Thoracic aorta (tissue), 2 donors: ENCODE measurements at places on chromosomes 7 and 10. TPM values are rescaled to one million over a fixed set of nuclear protein-coding genes. Genes with fewer than 3 reads are reported as not detected.

DNA sequence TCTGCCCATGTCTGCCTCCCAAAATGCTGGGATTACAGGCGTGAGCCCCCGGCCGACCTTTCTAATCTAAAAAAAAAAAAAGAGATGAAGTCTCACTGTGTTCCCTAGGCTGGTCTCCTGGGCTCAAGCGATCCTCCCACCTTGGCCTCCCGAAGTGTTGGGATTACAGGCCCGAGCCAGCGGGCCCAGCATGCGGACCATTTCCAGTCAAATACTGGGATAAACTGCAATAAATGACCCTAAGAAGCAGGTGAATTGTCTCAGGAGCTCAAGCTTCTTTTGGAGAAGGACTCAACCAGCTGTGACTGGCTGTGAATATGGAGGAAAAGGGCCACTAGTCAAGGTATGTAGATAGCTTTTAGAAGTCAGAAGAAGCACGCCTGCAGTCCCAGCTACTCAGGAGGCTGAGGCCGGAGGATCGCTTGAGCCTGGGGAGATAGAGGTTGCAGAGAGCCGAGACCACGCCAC lies 550 bp upstream of the CREM start:
- DNase-seq = no peak
- H3K4me3 ChIP-seq = peak overlapping the region; percentile 91
- H3K27me3 ChIP-seq = no peaks in the 10 kb centered on the region
- peak overlapping the region; percentile 97 for H3K27ac ChIP-seq
- no peaks in the 10 kb centered on the region for H3K36me3 ChIP-seq

GRCh38 chr10:100567249-100567648 lies 31.5 kb downstream of the HIF1AN start:
- H3K27ac ChIP-seq = no peak overlapping the region
- no peak overlapping the region for H3K4me3 ChIP-seq
- no peak for DNase-seq
- H3K27me3 ChIP-seq = no peaks in the 10 kb centered on the region
- no peaks in the 10 kb centered on the region for H3K36me3 ChIP-seq

DNA sequence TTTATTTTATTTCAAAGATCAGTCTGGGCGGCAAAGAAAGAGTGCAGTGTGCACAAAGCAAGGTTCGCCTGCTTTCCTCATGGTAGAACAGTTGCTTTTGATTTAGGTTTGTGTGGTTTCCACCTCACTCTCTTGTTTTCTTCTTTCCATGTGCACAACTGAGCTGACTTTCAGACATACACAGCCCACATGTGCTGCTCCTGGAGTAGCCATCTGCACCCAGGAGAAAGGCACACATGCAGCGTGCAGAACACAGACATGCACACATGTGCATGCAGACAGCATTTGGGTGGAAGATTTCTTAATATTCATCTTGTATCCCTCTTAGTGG lies 302.1 kb downstream of the FZD1 start:
- H3K27me3 ChIP-seq = no peaks in the 10 kb centered on the region
- no peak overlapping the region for H3K4me3 ChIP-seq
- no peak overlapping the region for H3K27ac ChIP-seq
- no peaks in the 10 kb centered on the region for H3K36me3 ChIP-seq

GRCh38 chr7:110205899-110206298 lies 885.0 kb upstream of the LRRN3 start:
- H3K4me1 ChIP-seq = no peaks in the 10 kb centered on the region
- no peak overlapping the region for H3K27ac ChIP-seq
- no peak for DNase-seq
- H3K36me3 ChIP-seq = no peaks in the 10 kb centered on the region
- no peaks in the 10 kb centered on the region for H3K27me3 ChIP-seq
- H3K4me3 ChIP-seq = no peak overlapping the region

- no peak overlapping the region for H3K27ac ChIP-seq
- DNase-seq = no peak
- no peaks in the 10 kb centered on the region for H3K27me3 ChIP-seq
- no peaks in the 10 kb centered on the region for H3K36me3 ChIP-seq
These were observed 411.8 kb upstream of the MGMT start for GRCh38 chr10:129055225-129055624.

DNA sequence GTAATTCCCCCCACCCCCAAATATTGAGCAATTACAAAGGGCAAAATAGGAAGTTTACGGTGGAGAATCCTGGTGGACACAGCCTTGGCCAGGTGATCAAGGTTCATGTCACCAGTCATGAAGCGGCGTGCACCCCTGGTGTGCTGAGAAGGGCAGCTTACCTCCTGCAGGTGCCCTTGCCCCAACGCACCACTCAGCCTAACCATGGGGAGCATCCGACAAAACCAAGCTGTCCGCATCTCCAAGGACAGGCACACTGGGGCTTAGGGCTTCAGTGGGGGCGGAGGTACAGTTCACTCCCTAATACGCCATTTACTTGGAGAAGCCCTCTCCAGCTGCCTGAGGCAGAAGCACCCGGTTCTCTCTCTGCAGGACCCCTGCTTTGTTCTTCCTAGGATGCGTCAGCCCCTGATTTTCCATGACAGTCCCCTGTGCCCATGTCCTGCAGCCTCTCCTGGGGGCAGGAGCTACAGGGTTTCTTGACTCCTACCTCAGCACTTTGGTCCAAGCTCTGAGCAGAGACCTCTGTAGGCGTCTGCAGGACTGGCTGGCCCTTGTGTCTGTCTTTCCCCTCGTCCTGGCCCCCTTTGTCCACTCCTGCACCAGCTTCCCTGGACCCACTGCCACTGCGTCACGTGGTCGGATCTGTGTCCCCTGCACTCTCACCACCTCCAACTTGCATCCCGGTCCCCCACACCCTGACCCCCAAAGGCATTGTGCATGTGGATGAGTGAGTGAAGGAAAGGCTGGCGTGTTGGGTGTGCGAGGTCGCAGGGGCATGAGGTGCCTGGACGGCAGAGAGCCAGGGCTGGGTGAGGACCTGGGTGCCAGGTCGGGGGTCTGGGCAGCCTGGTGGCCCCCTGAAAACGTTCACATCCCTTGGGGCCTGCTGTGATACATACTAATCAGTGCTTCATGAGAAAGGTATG lies 113.7 kb downstream of the LHPP start:
- no peaks in the 10 kb centered on the region for H3K27me3 ChIP-seq
- H3K36me3 ChIP-seq = no peaks in the 10 kb centered on the region
- no peak overlapping the region for H3K4me3 ChIP-seq
- no peak for DNase-seq
- H3K4me1 ChIP-seq = peaks cover 11% of the 10 kb centered on the region

Gene RASA4B
- 8.5 TPM for total RNA-seq

GRCh38 chr10:69486922-69487730 lies 35.9 kb downstream of the TSPAN15 start:
- no peak overlapping the region for H3K4me3 ChIP-seq
- no peaks in the 10 kb centered on the region for H3K27me3 ChIP-seq
- H3K27ac ChIP-seq = no peak overlapping the region
- H3K4me1 ChIP-seq = peaks cover 8% of the 10 kb centered on the region
- no peak for DNase-seq
- no peaks in the 10 kb centered on the region for H3K36me3 ChIP-seq

Gene CHN2
- 44.7 TPM for total RNA-seq

- peak overlapping the region; percentile 36 for H3K27ac ChIP-seq
- no peaks in the 10 kb centered on the region for H3K27me3 ChIP-seq
- no peak for DNase-seq
- peaks cover 94% of the 10 kb centered on the region for H3K4me1 ChIP-seq
These were observed 70.6 kb downstream of the CALD1 start for GRCh38 chr7:134850066-134850465.

Gene RNF32
- total RNA-seq = not detected

Gene NPFFR1
- not detected for total RNA-seq

DNA sequence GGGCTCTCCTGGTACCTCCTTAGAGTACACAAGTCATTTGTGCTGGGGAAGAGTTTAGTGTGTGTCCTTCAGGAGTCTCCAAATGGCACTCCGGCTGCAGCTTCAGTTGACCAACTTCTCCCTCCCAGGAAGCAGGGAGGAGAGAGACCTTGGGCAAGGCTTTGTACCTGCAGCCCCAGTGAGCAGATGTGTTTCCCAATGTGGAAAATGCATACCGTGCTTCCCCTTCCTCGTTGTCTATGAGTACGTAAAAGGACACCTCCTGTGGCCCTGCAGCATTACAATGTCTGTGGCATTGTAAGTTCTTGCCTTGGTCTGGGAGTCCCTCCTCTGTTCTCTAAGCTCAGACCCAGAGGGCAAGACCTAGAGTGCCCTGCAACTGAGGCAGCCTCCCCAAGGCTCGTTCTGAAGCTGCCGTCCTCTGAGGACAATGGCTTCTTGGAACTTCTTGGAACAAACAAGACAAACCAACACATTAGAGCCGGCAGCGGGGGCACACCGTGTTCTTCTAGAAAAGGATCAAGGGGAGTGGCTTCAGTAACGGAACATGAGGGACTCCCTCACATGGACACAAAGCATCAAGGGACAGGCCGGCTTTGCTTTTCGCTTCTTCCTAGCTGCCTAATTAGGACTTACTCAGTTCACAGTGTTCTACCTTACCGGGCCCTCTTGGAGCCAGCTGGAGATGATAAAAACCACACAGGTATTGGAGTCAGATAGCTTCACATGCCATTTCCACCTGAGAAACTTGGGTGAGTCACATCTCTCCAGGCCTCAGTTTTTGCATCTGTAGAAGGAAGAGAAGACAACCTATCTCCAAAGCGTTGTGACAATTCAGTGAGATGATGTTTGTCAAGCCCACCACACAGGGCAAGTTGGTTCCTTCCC lies 20.9 kb upstream of the PPA1 start:
- H3K27me3 ChIP-seq = peaks cover 3% of the 10 kb centered on the region
- no peak overlapping the region for H3K4me3 ChIP-seq
- H3K36me3 ChIP-seq = no peaks in the 10 kb centered on the region
- peaks cover 5% of the 10 kb centered on the region for H3K4me1 ChIP-seq
- H3K27ac ChIP-seq = no peak overlapping the region
- no peak for DNase-seq

DNA sequence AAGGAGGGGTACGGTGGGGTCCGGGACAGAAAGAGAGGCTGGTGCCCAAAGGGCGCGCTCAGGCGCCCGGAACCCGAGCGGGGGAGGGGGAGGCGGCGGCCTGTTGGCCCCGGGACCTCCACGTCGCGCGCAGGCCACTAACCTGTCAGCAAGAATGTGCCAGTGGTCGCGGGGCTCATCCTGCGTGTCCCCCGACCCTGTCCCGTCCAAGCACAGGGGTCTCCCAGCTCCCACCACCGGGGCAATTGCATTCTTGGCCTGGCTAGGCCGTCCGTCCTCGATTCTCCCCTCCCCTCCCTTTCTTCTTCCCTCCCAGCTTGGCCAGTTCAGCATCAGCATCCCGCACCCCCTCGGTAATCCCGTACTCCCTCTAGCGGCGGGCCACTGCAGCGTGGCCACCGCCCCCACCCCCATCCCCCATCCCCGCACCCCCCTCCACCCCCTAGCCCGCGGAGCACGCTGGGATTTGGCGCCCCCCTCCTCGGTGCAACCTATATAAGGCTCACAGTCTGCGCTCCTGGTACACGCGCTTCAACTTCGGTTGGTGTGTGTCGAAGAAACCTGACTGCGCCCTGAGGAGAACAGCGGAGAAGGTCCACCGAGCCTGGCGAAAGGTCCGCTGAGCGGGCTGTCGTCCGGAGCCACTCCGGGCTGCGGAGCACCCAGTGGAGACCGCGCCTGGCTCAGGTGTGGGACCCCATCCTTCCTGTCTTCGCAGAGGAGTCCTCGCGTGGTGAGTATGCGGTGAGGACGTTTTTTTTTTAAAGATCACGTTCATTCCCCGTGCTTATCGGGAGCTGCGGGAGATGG lies at the start of gene SGCE:
SGCE (minus strand) TSS at position 286 of the 810 bp plus-strand sequence; CDS start at position 251, 35 bp downstream.
- H3K27me3 ChIP-seq = no peaks in the 10 kb centered on the region
- H3K27ac ChIP-seq = peak within 1 kb of the TSS; percentile 60
- DNase-seq = no peak
- peak within 1 kb of the TSS; percentile 86 for H3K4me3 ChIP-seq
- no peaks in the 10 kb centered on the region for H3K4me1 ChIP-seq

DNA sequence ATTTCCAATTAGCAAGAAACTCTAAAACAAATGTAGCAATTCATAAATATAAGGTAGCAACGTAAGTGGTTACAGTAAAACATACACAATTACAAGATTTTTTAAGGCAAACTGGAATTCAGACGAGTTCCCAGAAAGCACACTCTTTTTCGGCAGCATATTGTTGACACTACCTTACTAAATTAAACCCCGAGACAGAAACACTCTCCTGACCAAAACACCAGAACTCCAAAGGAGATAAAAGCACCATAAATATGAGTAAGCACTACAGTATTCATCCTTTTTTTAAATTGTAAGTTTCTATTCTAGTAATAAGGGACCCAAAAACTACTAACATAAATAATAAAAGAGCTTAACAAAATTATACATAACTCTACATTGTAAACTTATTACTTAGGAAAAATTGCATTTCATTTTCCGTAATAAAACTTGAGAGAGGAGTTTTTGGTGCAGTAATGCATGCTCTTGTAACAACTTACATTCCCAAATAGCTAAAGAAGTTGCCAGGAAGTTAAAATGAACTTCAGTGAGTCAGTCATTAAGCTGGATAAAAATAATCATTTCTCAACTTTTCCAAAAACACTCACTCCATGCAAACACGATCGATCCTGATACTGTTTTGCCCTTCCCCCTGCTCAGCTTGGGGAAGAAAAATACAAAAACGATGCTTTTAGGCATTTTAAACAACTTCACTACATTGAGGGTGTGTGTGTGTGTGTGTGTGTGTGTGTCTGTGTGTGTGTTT lies 2.0 kb downstream of the PIP4K2A start:
- no peak for DNase-seq
- peaks cover 23% of the 10 kb centered on the region for H3K4me1 ChIP-seq
- no peaks in the 10 kb centered on the region for H3K27me3 ChIP-seq
- H3K36me3 ChIP-seq = no peaks in the 10 kb centered on the region
- H3K27ac ChIP-seq = peak overlapping the region; percentile 90

GRCh38 chr10:52778511-52779392 lies 6.2 kb upstream of the MBL2 start:
- no peak for DNase-seq
- no peaks in the 10 kb centered on the region for H3K4me1 ChIP-seq
- H3K36me3 ChIP-seq = no peaks in the 10 kb centered on the region
- H3K27me3 ChIP-seq = no peaks in the 10 kb centered on the region

- peak overlapping the region; percentile 40 for H3K4me3 ChIP-seq
- H3K36me3 ChIP-seq = no peaks in the 10 kb centered on the region
- peak overlapping the region; percentile 4 for H3K27ac ChIP-seq
- peaks cover 29% of the 10 kb centered on the region for H3K4me1 ChIP-seq
- DNase-seq = no peak
- H3K27me3 ChIP-seq = no peaks in the 10 kb centered on the region
These were observed 32.6 kb downstream of the ARHGAP21 start for GRCh38 chr10:24690961-24691512.

GRCh38 chr10:109454691-109455090 lies 468.6 kb downstream of the XPNPEP1 start:
- no peak overlapping the region for H3K27ac ChIP-seq
- H3K4me3 ChIP-seq = no peak overlapping the region
- H3K27me3 ChIP-seq = no peaks in the 10 kb centered on the region
- no peak for DNase-seq
- H3K4me1 ChIP-seq = no peaks in the 10 kb centered on the region
- no peaks in the 10 kb centered on the region for H3K36me3 ChIP-seq

Gene TFPI2
- 19.8 TPM for total RNA-seq

Gene DGKI
- total RNA-seq = 22.3 TPM

Gene AKR1E2
- 11.1 TPM for total RNA-seq
